ENCODE measurements at places on chromosomes 16 and 17.

GRCh38 chr16:89785523-89786155 lies 30.8 kb downstream of the FANCA start:
- DNase-seq: no peak

DNA sequence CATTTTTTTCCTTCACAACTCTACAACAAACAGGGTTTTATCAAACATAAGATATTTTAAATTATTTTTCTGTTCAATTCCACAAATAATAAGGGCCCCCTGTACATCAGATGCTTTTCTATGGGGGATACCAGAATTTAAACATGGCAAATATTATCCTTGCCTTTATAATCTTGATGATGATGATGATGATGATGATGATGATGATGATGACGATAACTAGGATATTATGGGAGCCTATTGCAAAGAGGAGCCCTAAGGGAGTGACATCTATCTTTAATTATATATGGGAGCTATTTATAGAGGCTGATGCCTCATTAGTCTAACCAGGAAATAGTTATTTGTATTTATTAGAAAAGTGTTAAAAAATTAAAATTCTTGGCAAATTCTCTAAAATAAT lies 6.8 kb downstream of the MEIOC start:
- DNase-seq: no peak

- DNase-seq: no peak
Observed at GRCh38 chr17:1779571-1780131, 17.8 kb downstream of the SERPINF1 start.

DNA sequence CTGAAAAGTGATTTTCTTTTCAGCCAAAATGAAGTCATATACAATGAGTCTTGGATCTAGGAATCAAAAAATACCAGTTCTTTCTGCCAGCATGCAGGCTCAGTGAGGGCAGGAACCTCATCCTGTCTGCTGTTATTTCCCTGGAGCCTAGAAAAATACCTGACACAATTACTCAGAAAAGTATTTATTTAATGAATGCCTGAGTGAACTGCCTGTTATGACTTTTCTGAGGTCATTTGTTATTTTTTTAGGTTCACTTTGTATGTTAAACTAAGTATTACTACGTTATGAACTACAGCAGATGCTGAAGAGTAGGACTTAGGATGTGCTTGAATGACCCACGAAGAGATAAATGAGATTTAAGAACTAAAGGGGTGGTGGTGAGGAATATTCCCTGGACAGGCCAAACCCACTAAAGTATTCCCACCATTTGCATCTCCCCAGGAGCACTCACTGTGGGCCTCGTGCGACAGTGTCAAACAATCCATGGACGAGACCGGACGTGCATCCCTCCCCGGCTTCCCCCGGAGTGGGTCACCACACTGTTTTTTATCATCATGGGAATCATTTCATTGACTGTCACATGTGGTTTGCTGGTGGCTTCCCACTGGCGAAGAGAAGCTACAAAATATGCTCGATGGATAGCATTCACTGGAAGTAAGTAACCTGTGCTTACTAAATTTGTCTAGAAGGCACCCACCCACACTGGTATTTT lies 17.1 kb upstream of the VWA3A start:
- DNase-seq: no peak

All from stimulated activated CD8-positive, alpha-beta memory T cell treated with anti-CD3 and anti-CD28 coated beads, Interleukin-7, amount 100 ng/mL, for 4 hours (primary cell).